EH (cell line): ENCODE measurements at places on chromosomes 4 and X.

GRCh38 chrX:148530464-148531077 lies 30.2 kb downstream of the AFF2 start:
- peak; percentile 9 for DNase-seq

DNA sequence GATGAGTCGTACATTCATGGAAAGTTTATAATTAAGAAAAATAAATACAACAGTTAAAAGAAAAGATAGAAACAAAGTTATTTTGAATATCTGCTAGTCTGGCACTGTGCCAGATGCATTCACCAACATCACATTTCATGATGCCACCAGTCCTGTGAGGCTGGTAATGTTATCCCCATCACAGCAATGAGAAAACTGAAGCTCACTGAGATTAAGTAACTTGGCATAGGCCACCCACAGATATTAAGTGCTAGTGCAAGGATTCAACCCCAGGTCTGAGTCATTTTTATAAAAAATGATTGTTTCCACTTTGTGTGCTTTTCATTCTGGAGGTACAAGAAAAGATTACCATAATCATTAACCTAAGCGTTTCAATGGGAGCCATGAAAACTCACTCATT lies 65.0 kb upstream of the IL15 start:
- DNase-seq, result peak; percentile 66

GRCh38 chrX:149510386-149510785 lies 5.3 kb upstream of the IDS start:
- DNase-seq, result no peak

DNA sequence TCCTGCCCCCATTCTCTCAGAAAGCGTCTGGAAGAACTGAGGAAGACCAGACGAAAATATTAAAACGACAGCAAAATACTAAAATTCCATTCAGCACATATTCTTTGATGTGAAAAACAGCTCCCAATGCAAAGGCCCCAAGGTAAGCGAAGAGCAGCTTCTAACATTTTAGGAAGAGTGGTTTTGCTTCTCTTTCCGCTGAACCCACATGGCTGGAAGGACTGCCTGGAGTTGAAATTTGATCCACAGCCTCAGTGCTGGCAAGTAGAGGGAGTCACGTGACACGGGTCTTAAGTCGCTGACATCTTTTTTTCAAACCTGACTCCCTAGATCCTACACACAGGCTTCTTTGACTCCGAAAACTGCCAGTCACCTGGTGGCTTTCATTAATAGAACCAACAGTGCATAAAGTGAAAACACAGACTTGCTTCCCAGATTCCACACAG lies at the start of gene FAM13A:
TSS of gene FAM13A (minus strand) at position 233 of the 446 bp plus-strand sequence. CDS start at position 12, 221 bp downstream.
- DNase-seq, result peak; percentile 95

DNA sequence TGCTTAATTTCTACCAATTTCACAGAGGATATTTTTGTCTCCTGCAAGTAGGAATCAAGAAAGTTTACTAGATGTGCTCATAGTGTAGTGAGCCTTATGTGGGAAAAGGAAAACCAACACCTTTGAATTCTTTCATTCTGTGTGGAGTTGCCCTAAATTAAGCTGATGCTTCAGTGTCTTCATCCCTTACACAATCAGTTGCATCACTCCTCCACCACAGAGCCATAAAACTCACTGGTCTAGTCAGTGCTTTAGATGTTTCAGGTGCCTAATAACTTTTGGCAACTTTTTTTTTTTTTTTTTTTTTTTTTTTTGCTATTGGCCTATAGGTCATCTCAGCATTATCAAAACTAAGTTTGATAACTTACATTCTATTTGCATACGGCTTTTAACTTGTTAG lies 41.5 kb downstream of the HHIP start:
- DNase-seq, result no peak

DNA sequence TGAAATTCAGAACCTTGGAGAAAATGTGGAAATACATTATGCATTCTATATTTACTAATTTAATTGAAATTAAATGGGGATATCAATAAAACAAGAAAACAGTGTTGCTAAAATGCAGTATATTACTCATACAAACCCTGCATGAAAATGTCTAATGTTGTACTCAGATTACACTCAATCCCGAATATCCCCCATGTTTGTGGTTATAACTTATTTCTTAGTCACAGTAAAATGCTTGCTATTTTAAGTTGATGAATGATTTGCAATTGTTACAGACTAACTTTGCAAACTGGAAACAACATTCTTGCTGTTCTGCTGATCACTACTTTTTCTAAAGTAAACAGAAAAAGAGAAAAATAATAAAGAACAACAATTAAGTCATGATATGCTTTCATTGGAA lies 33.1 kb upstream of the ANXA10 start:
- peak; percentile 9 for DNase-seq

DNA sequence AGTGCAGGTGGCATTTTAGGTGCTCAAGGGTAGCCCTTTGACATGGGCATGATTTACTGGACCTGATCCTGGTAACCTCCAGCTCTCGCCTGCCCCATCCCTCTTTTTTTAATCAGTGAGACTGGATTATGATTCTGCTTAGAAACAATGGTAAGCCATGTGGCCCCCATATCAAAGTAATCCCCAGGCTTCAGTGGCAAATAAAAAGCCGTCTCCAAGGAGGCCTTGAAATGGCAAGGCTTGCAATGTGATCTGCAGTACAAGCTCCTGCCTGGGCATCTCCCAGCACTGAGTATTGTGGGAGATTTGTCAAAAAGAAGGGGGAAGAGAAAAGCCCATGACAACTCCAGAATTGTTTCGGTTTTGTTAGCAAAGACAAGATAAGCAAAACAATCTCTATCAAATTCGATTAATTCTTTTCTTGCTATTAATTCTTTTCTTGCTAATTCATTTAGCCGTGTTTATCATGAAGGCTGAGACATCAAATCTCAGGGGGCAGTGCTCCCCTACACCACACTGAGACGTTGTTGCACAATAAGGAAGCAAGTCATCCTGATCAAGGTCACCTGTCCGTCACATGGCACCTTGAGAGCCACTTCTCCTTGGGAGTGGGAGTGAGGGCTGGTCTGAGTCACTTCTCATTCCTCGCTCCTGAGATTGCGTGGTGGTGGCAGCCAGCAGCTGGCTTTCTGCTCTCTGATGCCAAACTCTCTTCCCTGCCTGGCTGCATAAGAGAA lies 312.7 kb upstream of the GATB start:
- no peak for DNase-seq

- DNase-seq, result no peak
Measured at GRCh38 chrX:39642071-39642470, 455.7 kb downstream of the BCOR start.

GRCh38 chr4:130573742-130574141 lies 1477.8 kb downstream of the C4orf33 start:
- DNase-seq, result no peak

- no peak for DNase-seq
Measured at GRCh38 chr4:147049946-147050345, 104.3 kb upstream of the TTC29 start.

DNA sequence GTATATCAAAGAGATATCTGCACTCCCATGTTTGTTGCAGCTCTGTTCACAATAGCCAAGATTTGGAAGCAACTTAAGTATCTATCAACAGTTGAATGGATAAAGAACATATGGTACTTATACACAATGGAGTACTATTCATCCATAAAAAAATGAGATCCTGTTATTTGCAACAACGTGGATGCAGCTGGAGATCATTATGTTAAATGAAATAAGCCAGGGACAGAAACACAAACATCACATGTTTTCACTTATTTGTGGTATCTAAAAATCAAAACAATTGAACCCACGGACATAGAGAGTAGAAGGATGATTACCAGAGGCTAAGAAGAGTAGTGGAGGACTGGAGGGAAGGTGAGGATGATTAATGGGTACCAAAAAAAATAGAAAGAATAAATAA lies 14.2 kb downstream of the IQCM start:
- peak; percentile 9 for DNase-seq

- DNase-seq, result no peak
Measured at GRCh38 chr4:183755596-183755995, 96.5 kb downstream of the TRAPPC11 start.

DNA sequence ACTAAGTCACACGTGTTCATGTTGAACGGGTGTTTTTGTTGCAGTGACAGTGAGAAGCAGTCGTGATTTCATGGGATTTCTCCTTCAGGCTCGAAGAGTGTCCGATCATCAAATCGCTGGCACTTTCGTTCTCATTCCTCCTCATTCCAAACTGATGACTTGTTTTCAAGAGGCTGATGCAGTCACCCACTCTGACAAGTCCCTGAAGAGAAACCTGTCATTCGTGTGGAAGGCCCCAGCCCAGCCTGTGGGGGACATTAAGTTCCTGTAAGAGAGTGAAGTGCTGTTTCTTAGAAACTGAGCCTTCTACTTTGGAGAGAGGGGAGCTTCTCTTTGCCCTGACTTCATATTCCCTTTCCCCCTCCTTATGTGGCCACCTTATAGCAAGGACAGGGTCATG lies 8.0 kb downstream of the REELD1 start:
- DNase-seq, result peak; percentile 78

DNA sequence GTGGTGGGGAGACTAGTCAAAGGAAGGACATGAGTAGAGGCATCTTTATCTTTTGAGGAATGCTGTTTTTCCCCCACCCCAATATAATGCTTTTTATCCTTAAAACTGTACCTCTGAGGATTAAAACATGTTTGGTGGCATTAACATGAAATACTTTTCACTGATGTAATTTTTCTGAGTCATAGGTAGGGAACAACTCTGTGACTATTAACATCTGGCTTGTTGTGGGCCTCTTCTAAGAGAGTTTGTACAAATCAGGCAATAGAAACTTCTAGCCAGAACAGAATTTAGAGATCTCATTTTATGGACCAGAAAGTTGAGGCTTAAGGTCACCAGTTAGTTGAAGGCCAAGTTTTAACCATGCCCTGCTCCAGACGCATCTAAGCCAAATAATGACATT lies 207.6 kb downstream of the SOX3 start:
- no peak for DNase-seq

- no peak for DNase-seq
Measured at GRCh38 chrX:111375747-111376146, 36.2 kb downstream of the DCX start.

DNA sequence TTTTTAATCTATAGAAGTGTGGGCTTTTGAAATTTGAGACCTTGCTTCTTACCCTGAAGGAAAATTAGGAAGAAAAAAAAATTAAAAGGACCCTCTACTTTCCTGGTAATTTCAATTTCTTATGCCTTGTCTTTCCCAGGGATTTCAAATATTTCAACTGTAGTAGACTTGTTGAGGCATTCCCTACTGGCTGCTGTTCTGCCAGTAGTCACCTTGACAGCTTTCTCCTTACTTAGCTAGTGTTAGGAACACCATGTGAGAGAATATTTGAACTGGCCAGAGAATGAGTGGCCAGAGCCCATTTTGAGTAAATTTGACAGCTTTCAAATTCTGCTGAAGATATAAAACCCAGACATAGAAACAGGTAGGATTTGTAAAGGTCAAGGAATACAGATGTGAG lies 24.0 kb upstream of the GBA3 start:
- DNase-seq, result no peak

DNA sequence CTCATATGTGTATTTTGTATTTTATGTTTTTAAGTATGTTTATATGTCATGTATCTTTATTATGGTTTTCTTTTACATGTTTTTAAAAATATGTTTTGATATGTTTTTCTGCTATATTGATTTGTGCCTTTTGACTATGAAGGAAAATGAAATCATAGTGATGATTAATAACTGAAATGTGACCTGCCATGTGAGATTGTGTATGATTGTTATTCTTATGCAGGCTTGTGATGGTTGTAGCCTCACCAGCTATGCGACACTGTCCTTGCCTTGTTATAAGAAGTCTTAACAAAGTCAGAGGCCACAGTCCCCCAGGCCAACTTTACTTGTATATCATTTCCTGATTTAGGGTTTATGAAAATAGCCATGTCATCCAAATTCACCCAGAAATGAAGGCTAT lies 83.2 kb downstream of the TMEM131L start:
- no peak for DNase-seq

DNA sequence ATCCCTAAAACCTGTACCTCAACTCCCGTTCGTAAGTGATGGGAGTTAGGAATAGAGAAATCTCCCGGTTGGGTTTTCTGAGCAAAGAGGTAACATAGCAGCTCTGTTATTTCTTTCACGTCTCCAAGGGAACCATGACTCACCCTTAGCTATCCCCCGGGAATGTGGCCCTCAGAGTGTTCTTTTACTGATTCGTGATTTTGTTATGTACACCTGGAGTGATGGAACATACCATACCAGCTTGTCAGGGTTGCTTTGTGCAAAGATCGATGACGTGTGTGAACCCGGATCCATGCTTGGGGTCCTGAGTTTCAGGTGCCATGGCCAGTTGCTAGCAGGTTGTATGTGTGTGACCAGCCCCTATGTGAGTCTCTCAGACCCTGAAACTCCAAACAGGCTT lies 52.6 kb downstream of the HPRT1 start:
- DNase-seq, result peak; percentile 75

DNA sequence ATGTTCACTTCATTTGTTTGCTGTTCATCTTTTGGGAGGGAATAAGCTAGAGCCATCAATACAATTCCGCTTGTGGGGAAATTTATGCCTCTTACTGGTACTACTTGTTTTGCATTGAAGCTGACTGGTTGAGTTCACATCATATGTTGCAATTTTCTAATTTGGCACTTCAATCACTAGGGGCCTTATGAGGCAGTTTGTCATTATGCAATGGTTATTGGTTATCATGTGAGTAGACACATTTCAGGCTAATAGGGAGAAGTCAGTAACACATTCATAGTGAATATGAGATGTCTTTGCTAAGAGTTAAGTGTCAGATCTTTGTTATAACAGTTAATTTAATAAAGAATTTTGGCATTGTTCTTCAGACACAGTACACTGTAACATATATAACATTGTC lies 5.0 kb downstream of the RPL36A start:
- no peak for DNase-seq

DNA sequence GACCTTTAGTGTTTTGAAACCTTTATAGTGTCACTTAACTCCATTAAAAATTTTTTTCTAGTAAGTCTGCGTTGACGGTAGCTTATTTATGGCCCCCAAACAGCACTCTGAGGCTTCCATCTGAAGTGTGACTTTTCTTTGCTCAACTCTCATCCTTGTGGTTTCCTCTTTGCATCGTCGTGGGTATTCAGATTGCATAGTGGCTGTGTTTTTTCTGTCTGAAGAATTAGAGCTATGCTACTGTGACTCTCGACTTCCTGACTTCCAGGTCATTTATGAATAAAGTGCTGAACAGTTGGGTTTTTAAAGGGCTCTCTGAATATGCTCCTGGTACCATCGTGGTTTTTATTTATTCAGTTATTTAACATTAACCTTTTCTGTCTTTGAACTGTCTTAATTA lies 44.9 kb downstream of the JADE1 start:
- DNase-seq, result peak; percentile 85

- DNase-seq, result peak; percentile 61
Measured at GRCh38 chrX:150936556-150936955, 38.1 kb upstream of the CD99L2 start.

DNA sequence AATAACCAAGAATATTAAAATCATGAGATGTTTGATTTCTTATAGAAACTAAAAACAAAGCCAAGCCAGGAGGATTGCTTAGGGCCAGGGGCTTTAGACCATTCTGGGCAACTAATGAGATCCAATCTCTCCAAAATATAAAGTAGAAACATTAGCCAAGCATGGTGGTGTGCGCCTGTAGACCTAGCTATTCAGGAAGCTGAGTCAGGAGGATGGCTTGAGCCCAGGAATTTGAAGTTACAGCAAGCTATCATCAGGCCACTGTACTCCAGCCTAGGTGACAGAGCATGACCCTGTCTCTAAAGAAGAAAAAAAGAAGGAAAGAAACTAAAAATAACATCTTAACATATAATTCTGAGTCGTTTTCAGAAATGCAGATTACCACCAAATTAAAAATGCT lies 96.7 kb downstream of the NAF1 start:
- peak; percentile 2 for DNase-seq
